ENCODE measurements at places on chromosomes 7 and 10.
A peak's percentile ranks its signal among the peaks of the same experiment; 100 is the strongest.

DNA sequence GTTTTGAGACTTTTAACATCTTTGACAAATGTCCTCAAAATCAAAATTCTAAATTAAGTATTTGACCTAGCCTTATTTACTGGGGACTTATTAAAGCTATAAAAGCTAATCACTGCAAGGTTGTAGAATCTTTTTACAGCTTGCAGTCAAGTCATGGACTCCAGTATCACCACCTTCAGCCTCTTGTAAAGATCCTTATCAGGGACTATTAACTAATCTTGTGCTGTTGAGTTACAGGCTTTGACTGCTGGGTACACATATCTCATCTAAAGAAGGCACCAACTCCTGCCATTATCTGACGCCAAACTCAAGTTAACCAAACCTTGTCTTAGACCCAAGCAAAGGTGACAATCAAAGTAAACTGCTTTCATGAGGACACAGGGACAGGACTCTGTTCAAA lies 621.0 kb upstream of the IGFBP3 start:
- DNase-seq, result no peak

DNA sequence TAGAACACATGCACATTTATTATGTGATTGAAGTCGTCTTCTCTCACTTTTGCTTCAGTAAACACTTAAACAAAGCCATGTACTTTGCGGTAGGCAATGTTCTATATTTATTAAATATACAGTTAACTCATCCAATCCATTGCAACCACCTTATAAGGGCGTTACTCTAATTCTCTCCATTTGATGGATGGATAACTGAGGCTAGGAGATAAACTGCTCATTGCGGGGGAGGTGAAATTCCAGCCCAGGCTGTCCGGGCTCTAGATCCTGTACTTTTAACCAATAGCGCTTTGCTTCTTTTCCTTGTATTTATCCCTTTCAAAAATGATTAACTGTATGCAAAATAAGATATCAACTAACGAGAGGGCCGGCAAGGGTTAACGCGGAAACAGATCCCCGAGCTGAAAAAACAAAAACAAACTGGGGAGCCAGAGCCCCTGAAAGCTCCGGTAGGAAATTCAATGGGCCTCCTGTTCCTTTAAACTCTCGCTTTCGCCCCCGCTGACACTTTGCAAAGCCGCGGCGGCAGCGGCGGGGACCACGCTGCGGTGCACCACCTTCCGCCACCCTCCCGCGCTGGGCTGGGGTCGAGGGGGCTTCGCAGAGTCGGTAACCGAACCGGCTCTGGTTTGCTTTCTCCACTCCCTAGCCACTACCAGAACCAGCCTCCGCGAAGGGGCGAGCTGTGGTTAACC lies 1.0 kb upstream of the PLXDC2 start:
- DNase-seq, result no peak

DNA sequence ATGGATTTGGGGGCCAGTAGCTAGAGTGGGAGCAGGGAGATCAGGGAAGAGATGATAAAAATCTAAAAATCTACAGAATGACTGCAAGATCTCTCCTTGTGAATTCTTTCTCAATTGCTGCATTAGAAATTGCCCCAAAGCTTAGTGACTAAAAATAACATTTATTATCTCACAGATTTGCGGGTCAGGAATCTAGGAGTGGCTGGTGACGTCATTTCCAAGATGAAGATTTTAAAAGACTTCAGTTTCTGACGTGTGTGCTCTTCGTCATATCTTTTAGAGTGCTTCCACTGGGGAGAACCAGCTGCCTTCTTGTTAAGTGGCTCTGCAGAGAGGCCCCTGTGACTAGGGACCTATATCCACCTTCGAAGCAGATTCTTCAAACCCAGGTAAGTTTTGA lies 112.6 kb downstream of the DGKI start:
- DNase-seq, result no peak

DNA sequence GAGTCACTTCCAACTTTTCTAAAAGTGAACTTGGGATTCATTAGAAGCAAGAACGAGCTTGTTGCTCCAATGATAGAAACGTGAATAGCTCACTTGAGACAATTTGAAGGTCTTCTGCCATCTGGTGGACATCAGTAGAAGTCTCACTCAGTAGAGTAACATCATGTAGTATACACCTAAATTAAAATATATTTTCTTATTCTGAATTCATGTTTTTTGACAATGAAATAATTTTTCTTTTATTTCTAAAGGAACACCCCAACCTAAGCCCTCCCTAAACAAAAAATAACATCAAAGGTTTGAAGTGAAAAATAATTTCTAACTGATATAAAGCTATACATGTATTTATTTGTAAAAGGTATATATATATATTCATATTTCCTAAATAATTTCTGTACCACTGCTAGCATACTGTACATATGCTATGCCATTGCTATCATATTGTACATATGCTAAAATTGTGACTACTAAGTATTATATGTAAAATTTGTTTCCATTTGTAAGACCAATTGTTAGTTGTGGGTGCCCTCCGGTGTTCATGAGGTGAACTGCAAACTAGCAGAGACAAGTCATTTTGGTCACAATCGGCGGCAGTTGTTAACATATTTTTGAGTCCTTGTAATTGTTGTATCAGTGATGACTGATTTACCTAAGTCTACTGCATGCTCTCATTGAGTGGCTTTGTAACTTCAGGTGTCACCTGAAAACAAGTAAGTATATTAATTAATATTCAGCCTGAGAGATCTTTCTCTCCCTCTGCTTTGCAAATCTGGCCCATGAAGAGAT lies 121.9 kb downstream of the PTPRZ1 start:
- DNase-seq, result peak; percentile 13

- no peak for DNase-seq
Measured at GRCh38 chr10:85641479-85642009, 725.1 kb downstream of the GRID1 start.

DNA sequence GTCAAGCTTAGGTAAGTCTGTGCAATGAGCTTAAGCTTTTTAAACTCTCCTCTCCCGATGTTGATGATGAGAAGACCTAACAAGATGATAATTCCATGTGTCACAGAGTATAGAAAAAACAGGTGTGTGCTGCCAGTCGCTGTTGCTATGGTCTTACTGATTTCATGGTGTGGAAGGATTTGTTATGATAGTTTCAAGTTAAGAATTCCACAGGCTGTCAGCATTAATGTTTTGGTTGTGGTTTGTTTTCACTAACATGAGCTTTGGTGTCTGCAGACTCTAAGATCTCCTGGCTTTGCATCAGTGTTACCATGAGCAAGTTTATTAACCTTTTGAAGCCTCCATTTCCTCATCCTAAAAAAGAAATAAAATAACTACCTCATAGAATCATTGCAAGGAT lies 123.7 kb downstream of the NSUN6 start:
- DNase-seq, result no peak

- DNase-seq, result no peak
Measured at GRCh38 chr7:26460351-26461085, 168.9 kb downstream of the SNX10 start.

DNA sequence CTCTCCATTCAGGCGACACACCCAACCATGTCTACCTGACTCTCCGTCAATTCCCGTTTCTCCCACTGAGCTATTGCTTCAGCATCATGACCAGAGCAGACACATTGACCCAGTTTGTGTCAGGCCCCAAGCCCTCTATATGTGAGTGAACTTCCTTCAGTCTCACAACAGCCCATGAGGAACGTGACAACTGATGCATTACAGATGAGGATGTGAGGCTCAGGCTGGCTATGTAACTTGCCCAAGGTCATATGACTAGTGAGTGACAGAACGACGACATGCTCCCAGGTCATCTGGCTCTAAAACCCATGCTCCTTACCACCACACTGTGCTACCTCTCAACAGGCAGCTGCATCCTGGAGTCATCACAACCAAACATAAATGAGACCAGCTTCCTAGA lies 3.7 kb downstream of the TMEM140 start:
- no peak for DNase-seq

- peak; percentile 24 for DNase-seq
Measured at GRCh38 chr7:151705636-151706276, 171.2 kb downstream of the PRKAG2 start.

DNA sequence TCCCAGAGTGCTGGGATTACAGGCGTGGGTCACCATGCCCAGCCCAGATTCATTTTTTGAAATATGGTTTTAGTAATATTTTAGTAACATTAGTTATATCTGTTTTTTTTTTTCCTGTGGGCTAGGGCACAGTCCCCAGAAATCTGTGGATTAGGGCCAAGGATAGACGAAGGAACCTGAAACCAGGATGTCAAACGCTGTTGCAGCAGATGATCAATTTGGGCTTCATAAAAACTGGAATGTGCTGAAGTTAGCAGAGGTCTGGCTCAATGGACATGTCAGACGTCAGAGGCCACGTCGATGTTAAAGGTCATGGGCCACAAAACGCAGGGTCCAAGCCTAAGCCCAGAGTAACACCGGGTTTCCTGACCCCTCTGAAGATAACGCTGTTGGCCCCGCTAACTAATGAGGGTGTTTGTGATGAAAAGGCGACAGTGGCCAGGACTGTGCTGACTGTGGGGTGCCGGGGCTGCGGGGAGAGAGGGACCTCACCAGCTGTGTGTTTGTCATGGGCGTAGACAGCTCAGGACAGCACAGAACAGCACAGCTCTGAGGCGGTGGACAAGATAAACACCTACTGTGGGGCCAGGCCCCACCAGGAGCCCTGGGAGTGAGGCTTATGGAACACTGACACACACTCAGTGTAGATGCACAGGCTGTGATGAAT lies 23.8 kb upstream of the GTPBP4 start:
- no peak for DNase-seq

DNA sequence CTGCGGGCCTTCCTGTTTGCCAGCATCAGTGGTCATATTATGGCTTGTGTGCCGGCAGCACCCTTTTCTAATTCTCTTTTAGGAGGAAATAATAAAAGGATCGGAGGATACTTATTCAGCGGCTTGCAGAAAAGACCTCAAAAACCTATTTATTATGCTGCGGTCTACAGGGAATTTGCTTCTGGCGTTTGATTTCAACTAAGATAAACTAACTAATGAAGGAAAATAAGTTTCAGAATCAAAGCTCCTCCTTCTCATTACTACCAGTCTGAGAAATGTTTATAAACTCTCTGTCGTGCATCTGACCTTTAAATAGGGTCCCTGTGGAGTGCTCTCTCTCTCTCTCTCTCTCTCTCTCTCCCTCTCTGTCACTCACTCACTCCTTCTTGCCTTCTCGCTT lies 335.0 kb upstream of the GLI3 start:
- DNase-seq, result no peak
